Activated CD4-positive, CD25-positive, alpha-beta regulatory T cell treated with anti-CD3 and anti-CD28 coated beads, Interleukin-2, amount 50 U/mL, for 16 hours (primary cell): ENCODE measurements at places on chromosomes 5 and 9.

DNA sequence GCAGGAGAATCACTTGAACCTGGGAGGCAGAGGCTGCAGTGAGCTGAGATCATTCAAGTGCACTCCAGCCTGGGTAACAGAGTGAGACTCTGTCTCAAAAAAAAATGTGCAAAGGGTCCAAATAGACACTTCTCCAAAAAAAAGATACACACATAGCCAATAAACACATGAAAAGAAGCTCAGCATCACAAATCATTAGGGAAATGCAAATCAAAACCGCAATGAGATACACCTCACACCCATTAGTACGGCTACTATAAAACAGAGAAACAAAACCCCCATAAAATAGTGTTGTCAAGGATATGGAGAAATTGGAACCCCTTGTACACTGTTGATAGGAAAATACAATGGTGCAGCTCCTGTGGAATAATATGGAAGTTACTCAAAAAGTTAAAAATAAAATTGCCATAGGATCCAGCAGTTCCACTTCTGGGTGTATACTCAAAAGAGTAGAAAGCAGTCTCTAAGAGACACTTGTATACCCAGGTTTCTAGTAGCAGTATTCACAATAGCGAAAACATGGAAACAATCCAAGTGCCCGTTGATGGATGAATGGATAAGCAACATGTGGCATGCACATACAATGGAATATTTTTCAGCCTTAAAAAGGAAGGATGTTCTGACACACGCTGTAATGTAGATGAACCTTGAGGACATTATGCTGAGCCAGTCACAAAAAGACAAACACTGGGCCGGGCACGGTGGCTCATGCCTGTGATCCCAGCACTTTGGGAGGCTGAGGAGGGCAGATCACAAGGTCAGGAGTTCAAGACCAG is 57.2 kb upstream of the PPARGC1B start:
- no peak for DNase-seq

DNA sequence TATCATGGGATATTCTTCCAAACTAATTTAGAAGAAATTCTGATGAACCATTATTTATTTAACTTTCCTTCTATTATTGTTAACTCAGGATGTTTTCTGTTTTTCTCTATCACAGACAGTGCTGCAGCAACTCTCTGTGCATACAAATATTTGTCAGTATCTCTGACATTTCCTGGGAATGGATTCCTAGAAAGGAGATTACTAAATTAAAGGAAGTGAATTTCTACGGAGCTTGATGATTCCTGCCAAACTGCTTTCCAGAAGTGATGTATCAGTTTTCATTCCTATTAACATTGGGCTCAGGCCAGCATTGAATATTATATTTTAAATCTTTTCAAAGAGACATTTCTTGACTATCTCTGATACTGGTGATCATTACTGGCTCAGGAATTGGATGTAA is 26.0 kb upstream of the MAST4 start:
- no peak for DNase-seq

DNA sequence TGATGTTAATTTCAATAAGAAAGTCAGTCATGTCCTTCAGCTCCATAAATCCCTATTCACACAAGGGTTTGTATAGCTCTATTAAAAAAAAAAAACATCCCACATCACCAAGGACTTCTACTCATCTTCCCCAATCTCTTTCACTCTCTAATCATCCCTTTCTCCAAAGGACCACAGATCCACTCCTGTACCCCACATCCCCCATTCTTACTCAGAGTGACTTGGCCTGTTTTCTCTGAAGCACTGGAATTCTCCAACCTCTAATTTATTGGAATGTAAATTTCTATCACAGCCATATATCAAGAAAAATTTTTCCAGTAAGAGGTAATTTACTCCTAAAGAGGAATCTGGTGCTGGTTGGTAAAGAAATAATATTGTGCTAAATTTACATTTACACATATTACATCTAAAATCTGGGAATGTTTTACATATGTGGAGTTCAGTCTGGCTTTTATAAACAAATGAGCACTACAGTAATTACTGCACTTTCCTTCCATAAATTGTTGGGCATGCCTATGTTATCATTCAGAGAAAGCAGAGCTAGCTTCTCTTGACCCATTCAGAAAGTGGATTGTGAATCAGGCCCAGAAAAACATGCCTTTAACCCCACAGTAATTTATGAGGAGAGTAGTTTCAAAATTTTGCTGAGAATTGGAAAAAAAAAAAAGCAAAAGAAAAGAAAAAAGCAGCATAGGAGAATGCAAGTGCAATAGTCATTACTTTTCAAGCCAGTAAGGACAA is 399.5 kb upstream of the TNC start:
- no peak for DNase-seq

- DNase-seq = no peak
Observed at GRCh38 chr9:117887383-117887782, 183.2 kb downstream of the TLR4 start.

GRCh38 chr9:18250053-18250452 is 223.9 kb upstream of the ADAMTSL1 start:
- DNase-seq = no peak

GRCh38 chr5:150069672-150070627 is 16.4 kb downstream of the CSF1R start:
- DNase-seq = no peak

- no peak for DNase-seq
Observed at GRCh38 chr9:80964914-80965313, 724.4 kb downstream of the TLE1 start.

DNA sequence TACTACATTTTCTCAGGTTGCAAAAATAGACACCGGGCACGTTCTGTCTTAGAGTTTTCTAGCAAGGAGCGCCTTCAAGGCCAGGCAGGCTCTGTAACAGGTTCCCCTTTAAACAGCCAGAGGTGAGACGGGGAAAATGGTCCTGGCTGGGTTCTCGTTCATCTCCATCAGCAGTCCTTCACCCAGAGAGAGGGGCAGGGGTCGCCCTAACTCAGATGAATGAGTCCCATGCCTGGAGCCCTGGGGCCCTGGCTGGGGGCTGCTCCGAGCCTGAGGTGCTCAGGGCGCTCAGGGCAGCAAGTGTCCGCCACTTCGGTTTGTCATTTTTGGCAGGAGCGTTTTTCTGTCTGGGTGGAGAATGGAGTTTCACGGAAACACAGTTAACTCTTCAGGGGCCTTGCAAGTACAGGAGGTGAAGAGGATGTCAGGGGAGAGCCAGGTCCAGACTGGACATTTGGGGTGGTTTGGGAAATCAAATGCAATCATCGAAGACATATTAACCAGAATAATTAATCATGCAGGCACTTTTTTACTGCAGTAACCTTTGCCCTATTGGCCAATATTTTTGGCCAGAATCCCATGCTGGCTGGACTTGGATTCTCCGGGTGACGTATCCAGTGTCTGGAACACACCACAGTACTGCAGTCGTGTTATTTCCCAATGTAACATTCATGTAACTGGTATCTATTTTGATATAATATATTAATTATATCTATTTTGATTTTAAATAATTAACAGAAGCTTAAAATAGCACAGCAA is 2.9 kb downstream of the NTNG2 start:
- DNase-seq = no peak

DNA sequence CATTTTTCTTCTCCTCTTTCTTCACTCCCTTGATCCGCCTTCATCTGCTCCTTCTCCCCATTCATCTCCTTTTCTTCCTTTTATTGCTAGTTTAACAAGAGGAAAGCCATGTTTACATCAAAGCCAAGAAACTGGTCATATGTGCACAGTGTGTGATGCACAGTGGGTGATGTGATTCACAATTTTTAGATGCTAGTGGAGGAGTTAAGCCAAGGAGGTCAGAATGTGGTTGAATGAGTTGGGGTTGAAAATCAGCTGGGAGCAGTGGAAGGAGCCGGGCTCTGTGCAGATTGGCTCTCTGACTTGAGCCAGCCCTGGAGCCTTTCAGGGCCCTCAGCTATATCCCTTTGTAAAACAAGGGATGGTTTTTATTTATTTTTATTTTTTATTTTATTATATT is 7.3 kb downstream of the ACER2 start:
- no peak for DNase-seq

DNA sequence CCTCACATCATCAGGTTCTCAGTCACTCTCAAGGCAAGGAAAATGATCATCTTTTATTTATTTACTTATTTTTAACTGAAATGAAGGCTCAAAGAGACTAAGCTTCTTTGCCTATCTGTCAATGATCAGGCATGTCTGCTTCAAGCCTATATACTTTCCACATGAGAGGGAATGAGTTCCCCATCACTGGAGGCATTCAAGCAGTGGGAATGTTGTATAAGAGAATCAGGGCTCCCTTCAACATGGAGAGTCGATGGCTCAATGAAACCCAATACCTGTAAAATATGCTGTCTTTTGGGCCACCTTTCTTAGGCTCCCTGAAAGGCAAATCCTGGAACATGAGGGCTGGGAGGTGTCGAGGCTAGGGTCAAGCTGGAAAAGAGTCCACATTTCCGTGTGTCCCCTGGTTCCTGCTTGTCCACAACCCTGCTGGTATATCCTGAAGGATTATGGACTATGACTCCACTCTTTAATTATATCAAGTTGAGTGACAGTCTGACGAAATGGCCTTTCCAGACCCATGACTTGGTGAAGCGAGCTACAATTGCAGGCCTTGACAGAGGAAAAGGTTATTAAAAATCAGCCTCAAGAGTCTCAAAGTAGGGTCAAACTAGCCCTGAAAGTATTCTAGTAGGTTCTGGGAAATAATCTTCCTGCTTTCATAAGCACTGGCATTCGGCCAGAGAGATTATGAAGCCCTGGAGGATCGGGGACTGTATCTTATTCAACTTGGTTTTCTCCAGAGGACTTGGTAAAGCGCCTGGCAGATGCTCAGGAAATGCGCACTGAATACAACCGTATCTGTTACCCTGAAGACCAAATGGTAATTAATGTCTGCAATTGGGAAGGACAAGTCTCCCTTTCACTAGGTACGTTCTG is 145.9 kb upstream of the TBC1D2 start:
- no peak for DNase-seq

DNA sequence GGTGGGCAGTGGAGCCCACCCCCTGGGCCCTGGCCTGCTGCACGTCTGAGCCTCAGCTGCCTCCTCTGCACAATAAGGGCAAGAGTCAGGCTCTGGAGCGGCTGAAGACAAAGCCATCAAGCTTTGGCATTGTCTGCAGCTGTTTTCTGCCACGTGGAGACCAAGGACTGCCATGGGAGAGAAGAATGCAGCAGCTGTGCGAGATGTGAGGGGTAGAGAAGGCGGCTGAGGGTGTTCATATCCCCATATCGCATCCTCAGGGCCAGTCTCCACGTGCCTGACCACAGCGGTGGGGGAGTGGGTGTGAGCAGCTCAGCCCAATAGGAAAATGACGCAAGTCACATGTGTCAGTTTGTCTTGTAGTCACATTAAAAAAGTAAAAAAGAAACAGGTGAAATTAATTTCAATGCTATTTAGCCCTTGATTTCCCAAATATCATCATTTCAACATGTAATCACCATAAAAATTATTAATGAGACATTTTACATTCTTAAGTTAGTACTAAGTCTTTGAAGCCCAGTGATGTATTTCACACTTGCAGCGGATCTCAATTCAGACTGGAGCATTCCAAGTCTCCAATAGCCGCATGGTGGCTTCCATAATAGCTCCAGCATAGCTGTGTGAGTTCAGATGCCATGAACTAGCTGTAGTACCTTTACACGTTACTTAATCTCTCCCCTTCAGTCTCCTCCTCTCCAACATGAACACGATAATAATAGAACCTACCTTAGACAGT is 6.6 kb downstream of the C1QTNF2 start:
- no peak for DNase-seq

GRCh38 chr9:6399071-6399470 is 13.9 kb upstream of the UHRF2 start:
- DNase-seq = no peak

DNA sequence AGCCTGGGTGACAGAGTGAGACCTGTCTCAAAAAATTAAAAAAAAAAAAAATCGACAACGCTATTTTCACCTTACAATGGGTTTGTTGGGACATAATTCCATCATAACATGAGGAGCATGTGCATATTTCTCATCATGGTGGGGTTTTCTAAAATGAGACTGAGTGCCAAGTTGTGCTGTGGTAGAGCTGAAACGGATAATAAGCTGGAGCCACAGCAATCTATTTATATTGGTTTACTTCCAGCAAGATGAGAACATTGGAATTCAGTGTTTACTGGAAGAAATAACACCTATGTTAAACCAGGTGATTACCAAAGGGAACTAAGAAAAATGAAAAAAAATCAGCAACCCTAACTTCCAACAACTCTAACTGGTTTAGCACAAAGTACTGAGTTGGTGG is 102.3 kb upstream of the IL6ST start:
- no peak for DNase-seq

GRCh38 chr9:112629671-112630485 is 88.0 kb downstream of the INIP start:
- no peak for DNase-seq

DNA sequence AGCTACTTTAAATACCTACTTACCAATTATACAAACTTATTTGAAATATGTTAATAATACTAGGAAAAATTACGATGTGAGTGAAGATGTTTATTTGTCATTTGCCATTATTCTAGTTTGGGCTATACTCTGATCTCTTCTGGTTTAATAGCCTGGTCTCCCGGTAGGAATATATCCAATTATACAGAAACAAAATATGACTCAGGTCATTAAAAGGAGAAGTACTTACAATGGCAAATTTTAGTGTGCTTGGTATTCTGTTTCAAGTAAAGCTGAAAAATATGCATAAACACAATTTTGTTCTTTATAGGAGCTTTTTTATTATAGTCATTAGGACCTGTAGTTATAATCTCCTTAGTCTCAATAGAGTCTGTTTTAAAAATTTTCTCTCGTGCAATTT is 176.8 kb downstream of the SLCO4C1 start:
- DNase-seq = no peak

DNA sequence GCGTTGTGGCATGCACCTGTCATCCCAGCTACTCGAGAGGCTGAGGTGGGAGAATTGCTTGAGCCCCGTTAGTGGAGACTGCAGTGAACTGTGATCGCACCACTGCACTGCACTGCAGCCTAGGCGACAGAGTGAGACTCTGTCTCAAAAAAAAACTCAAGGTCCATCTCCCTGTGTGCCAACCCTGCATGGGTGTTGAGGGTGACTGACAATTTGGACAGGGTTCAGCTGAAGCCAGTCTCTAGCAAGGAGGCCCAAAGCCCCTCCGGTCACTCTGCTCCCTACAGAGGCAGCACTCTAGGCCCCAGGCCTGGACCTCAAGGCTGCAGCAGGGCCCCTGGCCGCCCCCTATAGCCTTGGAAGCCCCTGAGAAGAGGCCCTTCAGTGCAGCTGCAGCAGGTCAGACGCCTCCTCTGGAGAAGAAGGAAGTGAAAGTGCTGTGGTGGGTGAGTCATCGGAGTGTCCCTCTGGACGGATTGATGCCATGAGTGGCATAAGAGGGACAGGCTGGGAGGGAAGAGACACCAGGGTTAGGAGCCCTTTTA is 39.2 kb upstream of the NEK6 start:
- no peak for DNase-seq

- no peak for DNase-seq
Observed at GRCh38 chr9:134502266-134502791, 139.3 kb upstream of the COL5A1 start.
